ENCODE measurements at places on chromosomes 4 and X. TPM values are rescaled to one million over a fixed set of nuclear protein-coding genes. Genes with fewer than 3 reads are reported as not detected.

GRCh38 chr4:160020804-160021203, 917.9 kb downstream of the RAPGEF2 start:
- no peak for DNase-seq

- DNase-seq: no peak
Observed at GRCh38 chr4:124965497-124965891, 253.0 kb upstream of the ANKRD50 start.

DNA sequence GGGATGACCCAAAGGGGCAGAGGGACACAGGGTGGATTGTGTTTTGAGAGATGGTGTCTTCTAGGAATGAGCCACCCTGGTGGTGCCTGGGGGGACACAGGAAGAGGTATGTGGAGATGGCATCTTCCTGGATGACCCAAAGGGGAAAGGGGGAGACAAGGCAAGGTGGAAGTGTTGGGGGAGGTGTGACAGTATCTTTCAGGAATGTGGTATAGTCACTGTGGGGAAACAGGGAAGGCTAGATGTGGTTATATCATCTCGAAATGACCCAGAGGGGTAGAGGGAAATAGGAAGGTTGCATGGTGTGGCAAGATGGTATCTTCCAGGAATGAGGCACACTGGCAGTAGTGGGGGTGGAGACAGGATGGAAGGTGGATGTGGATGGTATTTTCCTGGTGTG, 62.9 kb downstream of the MAOA start:
- no peak for DNase-seq

- peak; percentile 21 for DNase-seq
Observed at GRCh38 chrX:34521563-34521962, 135.5 kb downstream of the TMEM47 start.

GRCh38 chr4:148225639-148226038, 216.6 kb downstream of the NR3C2 start:
- no peak for DNase-seq

DNA sequence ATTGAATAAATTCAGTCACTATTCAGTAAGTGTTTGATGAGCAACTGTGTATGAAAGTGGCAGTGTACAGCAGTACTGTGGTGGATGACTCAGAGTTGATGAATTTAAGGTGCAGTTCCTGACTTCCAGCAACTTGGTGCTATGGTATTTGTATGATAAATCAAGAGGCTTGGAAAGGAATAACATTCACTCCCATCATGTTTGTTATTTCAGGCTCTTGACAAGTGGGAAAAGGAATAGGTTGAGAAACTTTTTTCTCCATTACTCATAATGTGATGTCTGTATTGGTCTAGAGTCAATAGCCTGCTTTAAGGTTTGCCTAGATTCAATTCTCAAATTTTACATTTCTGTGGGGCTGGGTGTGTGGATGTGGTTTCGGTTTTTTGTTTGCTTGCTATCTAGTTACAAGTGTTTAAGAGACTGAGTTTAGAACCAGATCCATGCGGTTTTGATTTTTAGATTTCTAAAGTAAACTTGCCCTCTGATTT, 35.1 kb upstream of the CYP2U1 start:
- DNase-seq: peak; percentile 93

DNA sequence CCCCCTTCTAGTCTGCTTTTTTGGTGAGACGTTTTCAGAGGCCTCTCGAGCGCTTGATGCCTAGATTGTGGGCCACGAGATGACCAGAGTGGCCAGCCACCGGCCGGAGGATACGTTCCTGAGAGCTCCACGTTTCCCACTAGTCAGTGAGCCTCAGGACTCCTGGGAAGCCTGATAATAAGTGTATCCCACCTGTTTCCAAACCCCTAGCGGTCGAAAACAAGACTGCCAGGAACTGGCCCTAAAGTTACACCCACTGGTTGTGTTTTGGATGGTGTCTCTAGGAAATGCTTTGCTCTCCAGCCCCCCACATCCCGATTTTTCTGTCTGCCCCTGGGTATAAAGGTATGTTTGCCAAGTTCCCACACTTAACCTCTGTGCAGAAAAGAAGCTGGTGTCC, 4.6 kb upstream of the RS1 start:
- DNase-seq: no peak

DNA sequence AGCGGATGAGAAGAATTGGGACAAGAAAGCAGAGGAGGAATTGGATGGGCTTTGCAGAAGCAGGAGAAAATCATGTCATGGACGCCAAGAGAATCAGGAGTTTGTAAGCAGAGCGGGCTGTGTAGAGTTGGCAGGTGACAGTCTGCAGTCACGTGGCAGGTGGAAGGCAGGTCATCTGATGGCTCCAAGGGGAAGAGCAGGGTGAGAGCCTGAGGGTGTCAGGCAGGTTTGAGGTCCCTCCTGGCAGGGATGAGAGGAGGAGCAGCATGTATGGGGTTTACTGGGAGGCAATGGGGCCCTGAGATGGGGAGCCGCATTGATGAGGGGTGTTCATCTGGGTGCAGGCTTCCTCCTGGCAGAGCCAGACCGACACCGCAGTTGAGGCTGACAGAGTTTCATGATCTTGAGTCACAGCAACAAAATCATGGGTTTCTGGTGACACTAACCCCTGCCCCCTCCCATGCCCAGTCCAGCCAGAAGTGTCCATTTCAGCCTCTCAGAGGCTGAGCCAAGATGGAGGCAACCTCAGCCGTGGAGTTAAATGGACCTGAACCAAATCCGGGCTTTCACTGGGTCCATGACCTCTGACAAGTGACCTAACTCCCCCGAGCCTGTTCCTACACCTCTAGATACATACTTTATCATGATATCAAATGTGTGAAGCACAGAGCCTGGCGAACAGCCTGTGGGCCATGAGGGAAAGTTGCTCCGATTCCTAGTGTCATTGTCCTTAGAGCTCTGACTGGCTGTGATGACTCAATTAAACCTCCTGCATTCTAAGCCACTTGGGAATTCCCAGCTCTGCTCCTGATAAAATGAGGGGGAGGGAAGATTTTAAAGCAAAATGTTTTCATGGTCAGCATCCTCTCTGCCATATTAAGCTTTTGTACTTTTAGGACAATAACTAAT, 36.1 kb downstream of the EVC start:
- DNase-seq: peak; percentile 52

DNA sequence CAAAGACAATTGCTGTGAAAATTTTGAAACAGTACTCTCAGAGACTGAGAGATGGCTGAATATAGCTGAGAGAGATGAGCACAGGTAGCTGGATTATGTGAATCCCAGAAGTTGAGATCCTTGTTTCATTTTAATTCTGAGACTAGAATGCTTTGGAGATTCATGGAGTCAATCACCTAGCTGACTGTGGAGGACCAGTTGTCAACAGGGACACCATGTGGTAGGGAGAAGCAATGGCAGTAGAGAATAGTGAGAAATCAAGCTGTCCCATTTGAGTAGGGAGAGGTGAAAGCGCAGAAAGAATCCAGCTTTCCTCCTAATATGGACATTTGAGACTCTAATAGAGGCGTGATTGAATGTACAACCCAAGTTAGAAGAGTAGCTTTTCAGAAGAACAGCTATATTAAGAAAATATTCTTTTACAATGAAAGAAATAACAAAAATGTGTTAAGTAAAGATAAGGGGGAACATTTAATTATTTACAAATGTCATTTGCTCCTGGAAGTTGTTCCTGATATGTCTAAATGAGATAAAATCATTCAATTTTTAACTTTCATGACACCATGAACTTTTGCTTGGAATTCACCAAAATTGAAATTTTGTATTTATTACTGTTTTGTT, 30.3 kb upstream of the GLRB start:
- peak; percentile 78 for DNase-seq

The PAGE4 gene
- total RNA-seq: not detected

The POU3F4 gene
- 0.82 TPM for total RNA-seq

The DNAAF6 gene
- not detected for total RNA-seq
